ENCODE measurements at places on chromosomes 13 and 19. TPM values are rescaled to one million over a fixed set of nuclear protein-coding genes. Genes with fewer than 3 reads are reported as not detected.

GRCh38 chr13:73903561-73903960 is 230.6 kb downstream of the KLF12 start:
- DNase-seq, result no peak

DNA sequence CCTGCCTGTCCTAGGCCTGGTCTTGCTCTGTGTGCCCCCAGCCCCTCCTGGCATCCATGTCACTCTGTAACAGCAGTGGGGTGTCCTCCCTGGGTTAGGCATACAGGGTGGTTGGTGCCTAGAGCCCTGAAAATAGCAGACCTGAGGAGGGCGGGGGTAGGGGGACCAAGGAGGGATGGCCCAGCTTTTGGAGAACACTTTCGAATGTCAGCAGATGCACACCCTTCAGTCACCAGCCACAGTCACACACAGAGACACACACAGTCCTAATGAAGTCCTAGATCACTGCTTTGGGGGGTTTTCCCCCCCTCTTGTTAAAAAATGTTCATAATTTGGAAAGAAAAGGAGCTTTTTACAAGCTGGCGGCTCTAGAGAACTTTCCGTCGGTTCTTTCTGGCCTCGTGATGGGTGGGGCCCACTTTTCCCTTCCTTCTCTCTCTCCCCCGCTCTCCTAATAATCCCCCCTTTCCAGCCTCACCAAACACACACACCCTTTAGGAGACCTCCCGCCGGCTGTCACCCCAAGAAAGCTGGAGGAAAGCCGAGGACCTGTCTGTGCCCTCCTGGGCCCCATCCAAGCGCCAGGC is 47.9 kb downstream of the LYL1 start:
- no peak for DNase-seq

GRCh38 chr19:1856345-1856697 is 7.1 kb downstream of the KLF16 start:
- DNase-seq, result no peak

GRCh38 chr13:25652764-25653163 is 281.0 kb downstream of the ATP8A2 start:
- DNase-seq, result no peak

The TMEM147 gene
- 82.6 TPM for total RNA-seq

DNA sequence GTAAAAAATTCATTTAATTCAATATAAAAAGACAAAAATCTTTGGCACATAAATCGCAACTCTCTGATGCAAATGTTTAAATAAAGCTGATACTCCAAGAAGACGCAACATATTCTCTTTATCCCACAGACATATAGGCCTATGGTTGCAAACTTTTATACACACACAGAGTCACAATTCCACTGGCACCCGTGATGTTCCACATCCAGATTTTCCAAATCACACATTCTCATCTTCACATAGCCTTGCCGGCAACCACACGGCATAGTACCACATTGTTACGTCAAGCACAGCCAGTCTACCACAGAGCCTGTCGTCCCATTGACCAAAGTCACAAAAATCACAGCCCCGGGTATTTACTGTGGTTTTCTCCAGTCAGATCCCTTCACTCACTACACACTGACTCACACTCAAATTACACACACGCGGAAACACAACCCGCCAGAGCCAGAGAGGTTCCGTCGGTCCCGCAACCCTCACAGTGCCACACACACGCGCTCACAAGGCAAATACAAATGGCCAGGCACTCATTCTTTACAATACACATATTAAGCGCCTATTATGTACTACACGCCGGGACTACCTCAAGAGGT is 546 bp upstream of the ZNF546 start:
- DNase-seq, result peak; percentile 16

DNA sequence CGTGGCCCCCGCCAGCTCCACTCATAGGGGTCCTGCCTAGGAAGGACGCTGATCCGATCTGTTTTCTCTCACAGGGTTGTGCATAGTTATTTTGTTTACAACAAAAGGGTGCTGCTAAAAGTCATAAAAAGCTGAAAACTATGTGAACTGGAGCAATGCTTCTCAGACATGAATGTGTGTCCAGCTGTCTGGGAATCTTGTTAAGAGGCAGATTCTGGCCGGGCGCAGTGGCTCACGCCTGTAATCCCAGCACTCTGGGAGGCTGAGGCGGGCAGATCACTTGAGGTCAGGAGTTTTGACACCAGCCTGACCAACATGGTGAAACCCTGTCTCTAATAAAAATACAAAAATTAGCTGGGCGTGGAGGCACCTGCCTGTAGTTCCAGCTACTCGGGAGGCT is 8.6 kb downstream of the LRRC4B start:
- DNase-seq, result no peak

DNA sequence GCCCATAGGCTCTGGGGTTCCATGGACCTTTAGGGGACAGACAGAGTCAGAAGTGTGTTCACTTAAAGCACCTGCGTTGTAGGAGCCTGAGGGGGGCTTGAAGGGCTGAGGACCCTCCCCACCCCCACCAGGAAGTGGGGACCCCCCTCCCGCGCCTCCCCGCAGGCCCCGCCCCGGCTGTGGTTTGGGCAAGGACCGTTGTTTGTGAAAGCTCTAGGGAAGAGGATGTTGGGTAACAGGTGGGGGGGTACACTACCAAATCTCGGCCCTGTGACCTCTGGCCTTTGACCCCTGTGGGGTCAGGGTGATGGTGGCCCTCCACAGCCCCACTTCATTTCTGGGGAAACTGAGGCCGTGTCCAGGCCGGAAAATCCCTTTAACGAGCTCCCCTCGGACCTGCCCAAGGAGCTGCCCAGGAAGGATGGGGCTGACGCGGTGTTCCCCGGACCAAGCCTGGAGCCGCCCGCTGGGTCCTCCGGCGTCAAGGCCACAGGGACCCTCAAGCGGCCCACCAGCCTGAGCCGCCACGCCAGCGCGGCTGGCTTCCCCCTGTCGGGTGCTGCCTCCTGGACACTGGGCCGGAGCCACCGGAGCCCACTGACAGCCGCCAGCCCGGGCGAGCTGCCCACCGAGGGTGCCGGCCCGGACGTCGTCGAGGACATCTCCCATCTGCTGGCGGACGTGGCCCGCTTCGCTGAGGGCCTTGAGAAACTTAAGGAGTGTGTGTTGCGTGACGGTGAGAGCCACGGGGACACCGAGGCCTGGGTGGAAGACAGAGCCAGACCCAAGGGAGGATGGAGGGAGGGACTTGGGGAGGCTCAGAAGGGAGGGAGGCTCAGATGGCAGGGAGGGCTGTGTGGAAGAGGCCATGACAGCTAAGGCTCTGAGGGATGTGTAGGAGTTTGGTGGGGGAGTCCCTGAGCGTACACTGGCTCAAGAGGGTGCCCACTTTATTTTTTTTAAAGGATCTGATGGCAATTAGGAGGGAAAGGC is 1.3 kb downstream of the ARHGAP45 start:
- peak; percentile 50 for DNase-seq

- DNase-seq, result no peak
Measured at GRCh38 chr19:32816555-32817099, 52.9 kb downstream of the SLC7A9 start.

DNA sequence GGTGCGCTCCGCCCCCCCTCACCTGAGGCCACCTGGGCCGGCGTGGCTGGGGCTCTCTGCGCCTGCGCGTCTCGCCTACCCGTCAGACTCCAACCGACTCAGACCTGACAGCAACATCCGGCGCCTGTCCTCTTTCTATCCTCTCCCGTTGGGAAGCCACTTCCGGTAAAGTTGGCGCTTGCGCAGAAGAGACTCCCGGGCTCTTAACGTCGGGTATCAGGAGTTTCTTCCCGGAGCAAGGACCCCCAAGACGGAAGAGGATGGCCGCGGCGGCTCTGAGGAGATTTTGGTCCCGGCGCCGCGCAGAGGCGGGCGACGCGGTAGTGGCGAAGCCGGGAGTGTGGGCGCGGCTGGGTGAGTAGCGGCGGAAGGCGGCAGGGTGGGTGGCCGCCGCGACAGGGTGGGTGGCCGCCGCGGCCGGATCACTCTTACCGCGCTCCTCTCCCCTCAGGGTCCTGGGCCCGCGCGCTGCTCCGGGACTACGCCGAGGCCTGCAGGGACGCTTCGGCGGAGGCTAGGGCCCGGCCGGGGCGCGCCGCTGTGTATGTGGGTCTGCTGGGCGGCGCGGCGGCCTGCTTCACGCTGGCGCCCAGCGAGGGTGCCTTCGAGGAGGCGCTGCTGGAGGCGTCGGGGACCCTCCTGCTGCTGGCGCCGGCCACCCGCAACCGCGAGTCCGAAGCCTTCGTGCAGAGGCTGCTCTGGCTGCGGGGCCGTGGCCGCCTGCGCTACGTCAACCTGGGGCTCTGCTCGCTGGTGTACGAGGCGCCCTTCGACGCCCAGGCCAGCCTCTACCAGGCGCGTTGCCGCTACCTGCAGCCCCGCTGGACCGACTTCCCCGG is at the start of the genes TIMM29 and YIPF2:
TSS of gene TIMM29 (plus strand) at position 249 of the 839 bp plus-strand sequence. CDS start at position 261, 12 bp downstream.
TSS of gene YIPF2 (minus strand) at position 77 of the 839 bp plus-strand sequence. CDS start 229 bp downstream, outside the sequence.
- DNase-seq, result peak; percentile 90

- no peak for DNase-seq
Measured at GRCh38 chr19:46944918-46945628, 74.6 kb upstream of the NPAS1 start.

DNA sequence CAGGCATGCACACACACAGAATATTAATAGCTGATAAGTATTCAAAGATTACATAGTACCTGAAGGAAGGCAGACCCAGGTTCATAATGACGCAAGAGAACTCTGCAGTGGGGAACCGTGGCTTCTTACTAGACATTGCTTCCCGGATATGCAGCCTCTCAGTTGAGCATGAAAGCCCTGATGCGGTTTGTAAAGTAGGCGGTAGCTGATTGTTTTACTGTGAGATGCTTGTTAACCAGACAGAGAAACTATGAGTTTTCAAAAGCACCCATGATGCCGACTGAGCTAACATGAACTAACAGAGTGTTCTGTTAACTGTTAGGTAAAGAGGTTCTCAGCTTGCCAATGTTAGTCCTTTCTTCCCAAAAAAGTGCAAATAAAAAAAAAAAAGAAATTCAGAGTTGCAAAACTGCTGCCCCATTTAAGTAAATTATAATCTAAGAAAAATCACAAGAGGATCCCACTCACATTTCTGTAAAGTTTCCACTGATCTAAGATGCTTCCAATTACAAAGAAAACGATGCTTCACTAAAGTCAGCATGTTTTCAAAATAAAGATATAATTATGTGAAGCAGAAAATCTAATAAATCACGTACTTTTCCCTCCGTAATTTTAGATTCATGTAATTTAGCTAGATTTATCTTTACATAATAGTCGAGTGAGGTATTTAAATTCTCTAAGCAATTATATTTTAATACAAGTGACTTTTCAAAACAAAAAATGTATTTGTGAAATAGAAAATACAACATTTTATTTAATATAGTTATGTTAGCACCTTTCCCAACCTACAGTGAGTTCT is 2.2 kb downstream of the FLT1 start:
- no peak for DNase-seq

DNA sequence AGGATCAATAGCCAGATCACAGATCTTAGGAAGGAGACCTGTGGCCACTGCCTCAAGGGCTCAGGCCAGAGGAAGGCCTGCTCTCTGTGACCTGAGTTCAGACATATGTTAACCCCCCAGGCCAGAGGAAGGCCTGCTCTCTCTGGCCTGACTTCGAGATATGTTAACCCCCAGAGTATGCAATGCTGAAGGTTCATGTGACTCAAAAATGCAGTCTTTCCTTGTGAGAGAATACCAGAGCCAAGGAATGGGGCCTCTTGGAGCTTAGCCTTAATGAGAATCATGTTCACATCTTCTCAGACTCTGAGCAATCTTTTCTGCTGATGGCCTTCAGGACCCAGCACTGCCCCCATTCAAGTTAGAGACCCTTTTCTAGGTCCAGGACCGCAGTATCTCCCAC is 36.7 kb downstream of the MBNL2 start:
- no peak for DNase-seq

GRCh38 chr13:31094331-31095015 is 67.2 kb downstream of the HSPH1 start:
- DNase-seq, result no peak

GRCh38 chr13:100508455-100508854 is 80.1 kb downstream of the GGACT start:
- no peak for DNase-seq

GRCh38 chr19:29845574-29846176 is 33.9 kb downstream of the CCNE1 start:
- DNase-seq, result peak; percentile 49

The ZNF284 gene
- 2.4 TPM for total RNA-seq

DNA sequence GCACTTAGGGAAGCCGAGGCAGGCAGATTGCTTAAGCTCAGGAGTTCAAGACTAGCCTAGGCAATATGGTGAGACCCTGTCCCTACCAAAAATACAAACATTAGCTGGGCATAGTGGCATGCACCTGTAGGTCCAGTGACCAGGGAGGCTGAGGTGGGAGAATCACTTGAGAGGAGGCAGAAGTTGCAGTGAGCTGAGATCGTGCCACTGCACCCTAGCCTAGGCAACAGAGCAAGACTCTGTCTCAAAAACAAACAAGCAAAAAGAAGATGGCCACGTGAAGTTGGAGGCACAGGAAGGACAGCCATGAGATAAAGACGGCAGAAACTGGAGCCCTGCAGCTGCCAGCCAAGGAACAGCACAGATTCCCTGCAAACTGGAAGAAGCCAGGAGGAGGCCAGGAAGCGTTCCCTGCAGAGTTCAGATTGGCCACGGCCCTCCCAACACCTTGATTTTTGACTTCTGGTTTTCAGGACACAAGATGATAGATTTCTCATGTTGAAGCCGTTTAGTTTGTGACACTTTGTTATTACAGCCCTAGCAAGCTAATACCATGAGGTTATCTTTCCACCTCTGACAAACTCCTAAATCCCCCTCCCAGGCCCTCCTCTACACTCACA is 786.7 kb downstream of the UQCRFS1 start:
- no peak for DNase-seq

- DNase-seq, result no peak
Measured at GRCh38 chr19:46892252-46893179, 31.7 kb downstream of the ARHGAP35 start.

The ZNF302 gene
- 13.4 TPM for total RNA-seq

DNA sequence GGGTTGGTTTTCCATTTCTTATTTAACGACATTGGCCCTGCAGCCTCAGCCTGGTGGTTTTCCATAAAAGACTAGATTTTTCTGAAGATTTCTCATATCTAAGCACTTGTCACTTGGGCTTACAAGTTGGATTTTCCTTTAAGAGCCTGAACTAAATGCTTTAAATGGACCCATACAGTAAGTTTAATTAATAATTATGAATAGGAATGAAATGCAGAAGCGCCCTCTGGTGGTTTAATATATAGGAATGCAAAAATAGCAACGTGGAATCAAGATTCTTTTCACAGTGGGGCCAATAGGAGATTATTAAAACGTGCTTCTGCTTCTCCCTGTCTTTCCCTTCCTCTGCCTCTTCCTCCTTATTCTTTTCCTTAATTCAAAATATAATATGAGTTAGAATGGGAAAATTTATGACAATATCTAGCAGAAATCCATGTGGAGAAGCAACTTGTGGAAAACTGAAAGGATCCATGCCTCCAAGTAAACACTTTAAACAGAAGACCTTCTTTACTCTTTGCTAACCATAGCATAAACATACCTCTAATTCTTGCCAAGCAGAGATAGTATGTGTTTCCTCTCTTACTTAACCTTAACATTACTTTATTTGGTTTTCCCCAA is 324.0 kb downstream of the GPC5 start:
- DNase-seq, result no peak
